SK-N-MC (cell line): ENCODE measurements at places on chromosomes 1 and 21.

DNA sequence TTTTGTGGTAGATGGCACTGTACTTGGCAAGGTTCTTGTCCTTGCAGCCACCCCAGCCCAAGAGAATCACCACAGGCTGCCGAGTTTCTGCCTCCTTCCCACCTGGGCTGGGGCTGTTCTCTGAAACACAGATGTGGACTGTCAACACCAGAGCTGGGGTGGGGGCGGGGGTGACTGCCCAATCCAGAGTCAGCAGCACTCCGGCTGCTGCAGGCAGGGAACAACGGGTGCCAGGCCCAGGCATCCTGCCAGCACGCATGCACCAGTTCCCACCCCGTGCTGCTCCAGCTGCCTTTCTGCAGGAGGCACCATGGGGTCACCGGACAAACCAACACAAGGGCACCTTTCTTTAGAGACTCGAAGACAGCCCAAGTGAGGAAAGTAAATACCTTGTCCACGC is 14.1 kb downstream of the TMEM53 start:
- DNase-seq = no peak

DNA sequence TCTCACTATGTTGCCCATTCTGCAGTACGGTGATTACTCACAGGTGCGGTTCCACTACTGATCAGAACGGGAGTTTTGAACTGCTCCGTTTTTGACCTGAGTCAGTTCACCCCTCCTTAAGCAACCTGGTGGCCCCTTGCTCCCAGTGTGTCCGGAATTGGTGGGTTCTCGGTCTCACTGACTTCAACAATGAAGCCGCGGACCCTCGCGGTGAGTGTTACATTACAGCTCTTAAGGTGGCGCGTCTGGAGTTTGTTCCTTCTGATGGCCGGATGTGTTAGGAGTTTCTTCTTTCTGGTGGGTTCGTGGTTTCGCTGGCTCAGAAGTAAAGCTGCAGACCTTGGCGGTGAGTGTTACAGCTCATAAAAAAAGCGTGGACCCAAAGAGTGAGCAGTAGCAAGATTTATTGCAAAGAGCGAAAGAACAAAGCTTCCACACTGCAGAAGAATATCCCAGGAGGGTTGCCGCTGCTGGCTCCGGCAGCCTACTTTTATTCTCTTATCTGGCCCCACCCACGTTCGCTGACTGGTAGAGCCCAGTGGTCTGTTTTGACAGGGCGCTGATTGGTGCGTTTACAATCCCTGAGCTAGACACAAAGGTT is 17.6 kb upstream of the PARP1 start:
- no peak for DNase-seq

GRCh38 chr1:61606448-61607312 is 118.3 kb downstream of the TM2D1 start:
- no peak for DNase-seq

DNA sequence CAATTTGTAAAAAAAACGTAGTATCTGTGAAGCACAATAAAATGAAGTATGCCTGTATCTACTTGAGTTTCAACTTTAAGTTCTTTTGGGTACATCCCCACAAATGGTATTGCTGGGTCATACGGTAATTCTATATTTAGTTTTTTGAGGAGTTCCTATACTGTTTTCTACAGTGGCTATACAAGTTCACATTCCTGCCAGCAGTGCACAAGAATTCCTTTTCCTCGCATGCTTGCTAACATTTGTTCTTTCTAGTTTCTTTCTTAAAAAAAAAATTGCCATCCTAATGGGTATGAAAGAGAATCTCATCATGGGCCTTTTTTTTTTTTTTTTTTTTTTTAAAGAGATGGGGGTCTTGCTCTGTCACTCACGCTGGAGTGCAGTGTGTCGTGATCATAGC is 41.9 kb downstream of the UCK2 start:
- DNase-seq = no peak

DNA sequence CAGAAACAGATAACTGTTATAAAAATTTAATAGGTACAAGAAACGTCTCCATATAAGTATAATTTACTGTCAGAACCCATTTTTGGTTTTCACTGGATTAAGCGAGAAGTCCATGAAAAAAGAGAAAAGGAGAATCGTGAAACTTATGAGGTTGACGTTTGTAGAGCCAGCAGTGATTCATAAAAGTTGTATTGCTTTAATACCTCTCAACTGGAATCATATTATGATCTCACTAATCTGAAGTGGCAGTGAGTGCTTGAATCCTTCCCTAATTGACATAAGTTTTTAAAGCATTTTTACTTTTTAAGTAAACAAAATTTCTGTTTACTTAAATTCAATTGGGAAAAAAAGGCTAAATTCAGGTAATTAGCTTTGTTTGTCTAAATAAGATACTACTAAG is 315.3 kb downstream of the TPR start:
- no peak for DNase-seq

DNA sequence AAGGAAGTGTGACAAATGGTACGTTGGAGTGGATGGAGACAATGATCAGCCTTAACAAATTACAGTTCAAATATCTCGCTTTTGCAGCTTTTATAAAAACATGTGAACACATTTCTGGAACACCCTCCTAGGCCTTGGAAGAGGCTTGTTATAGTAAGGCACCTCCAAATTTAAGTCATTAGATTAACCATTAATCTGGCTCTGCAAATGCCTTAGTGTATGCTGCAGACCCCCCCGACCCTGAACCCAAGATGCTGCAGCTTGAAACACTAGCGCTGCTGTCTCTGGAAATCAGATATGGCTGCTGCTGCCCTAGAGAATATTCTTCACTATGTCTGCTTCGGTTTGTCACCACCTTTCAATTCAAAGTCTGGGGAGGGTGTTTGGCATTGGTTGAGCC is 196.4 kb downstream of the MIS18A start:
- DNase-seq = no peak

DNA sequence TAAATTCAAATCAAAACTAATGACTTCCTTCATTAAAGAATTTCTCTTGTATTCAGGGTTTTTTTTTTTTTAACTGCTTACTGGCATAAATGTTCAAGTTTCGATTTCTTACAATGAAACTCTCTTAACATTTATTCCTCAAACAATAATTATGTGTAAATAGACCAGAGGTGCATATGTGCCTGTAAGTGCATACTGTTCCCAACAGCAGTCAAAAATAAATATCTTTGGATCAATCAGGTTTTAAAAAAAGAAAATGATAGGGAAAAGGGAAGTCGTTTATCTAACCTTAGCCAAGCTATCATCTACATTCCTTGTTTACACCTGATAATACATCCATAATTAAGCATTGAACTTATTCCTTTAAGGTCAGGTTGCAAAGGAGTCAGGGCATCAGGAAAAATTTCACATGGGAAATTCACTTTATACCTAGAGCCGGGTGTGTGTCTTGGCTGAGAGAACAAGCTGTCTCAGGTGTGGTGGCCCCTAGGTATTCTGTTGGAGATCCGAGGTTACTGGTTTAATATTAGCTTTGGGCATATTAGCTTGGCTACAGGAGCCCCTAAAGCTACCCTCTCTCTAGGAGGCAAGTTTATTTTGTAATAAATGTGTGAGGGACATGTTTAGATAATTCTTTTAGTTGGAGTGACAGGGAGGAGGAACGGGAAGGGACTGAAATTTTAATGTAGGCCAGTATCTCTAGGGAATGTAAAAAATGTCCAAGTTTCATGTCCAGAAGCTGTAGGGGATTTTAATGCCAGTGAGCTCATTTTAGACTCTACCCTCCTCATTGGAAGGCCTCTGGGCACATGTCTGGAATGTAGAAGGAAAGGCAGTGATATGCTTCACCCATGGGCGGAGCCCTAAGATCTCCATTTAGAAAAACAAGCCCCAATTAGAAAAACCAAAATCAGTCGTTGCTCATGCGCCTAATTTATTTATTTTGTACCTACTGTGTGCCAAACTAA is 327.9 kb upstream of the PROX1 start:
- DNase-seq = no peak

DNA sequence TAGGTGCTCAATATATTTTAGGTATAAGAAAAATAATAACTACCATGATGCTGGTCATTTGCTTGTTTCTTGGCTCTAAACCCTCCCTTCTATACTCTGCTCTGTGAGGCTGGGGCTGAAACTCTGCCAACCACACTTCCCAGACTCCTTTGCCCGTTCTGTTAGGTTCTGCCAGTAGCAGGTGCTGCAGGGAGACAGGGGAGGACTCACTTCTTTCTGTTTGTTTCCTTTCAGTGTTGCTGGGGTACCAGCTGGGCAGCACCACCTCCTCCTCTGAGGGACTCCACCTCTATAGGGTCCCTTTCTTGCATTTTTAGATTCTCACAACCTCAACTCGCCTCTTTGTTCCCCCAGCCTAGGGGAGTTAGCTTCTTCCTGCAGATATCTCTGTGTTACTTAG is 17.0 kb upstream of the SH2D2A start:
- no peak for DNase-seq

GRCh38 chr1:101435831-101436511 is 199.2 kb downstream of the S1PR1 start:
- no peak for DNase-seq

GRCh38 chr1:117367046-117368025 is at the start of gene MAN1A2:
Gene MAN1A2 (plus strand): TSS chr1:117367449. CDS start chr1:117368184, 735 bp downstream.
- no peak for DNase-seq

- DNase-seq = no peak
Measured at GRCh38 chr1:16053781-16054502, 10.4 kb downstream of the CLCNKB start.

GRCh38 chr1:150563340-150564038 is 14.3 kb downstream of the ADAMTSL4 start:
- no peak for DNase-seq

DNA sequence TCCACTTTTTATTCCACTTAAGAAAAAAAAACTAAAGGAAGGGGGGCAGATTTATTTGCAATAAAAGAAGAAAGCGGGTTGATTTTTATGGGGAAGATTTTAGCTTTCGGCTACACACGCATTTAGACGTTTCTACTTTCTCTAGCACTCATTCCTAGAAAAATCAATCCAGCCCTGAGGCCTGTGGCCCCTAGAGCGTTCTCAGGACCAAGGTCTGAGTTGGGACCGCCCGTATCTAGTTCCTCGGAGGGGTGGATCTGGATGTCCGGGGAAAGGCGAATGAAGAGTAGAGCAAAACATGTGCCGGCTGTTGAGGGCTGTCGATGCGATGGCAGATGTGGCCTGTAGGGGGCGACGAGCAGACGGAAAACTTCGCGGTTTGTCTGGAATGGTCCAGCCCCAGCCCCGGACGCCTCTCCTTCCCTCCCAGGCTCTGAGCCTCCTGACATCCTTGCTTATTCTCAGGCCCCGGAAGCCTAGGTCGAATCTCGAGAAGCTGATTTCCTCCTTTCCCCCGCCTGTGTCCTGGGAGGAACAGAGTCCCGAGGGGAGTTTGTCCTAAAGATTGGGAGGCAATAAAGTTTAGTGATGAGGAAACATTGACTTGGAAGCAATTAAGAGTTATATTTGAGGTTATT is 5.2 kb downstream of the FOXD3 start:
- DNase-seq = no peak

GRCh38 chr21:16179773-16180172 is 450.0 kb downstream of the USP25 start:
- DNase-seq = no peak

DNA sequence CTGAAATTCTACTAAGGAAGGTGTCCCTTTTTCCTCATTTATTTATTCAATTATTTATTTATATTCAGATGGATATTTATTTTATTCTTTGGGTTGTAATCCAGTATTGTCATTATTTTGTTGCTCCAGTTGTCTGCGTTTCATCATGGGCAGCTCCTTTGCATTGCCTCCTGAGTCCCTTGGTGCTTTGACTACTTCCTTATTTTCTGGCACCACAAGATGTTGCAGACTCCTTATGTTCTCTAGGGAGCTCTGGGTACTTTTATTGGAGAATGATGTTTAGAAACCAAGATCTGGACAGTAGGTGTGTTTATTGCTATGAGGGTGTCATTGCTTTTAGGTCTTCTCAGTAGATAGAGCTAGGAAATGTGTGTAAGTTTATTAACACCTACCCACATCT is 59.9 kb upstream of the ERRFI1 start:
- no peak for DNase-seq

GRCh38 chr1:233357595-233358397 is 30.3 kb downstream of the MAP3K21 start:
- DNase-seq = no peak

GRCh38 chr1:110893908-110894490 is 21.1 kb downstream of the CD53 start:
- no peak for DNase-seq

- no peak for DNase-seq
Measured at GRCh38 chr1:179200586-179200985, 28.9 kb downstream of the ABL2 start.

DNA sequence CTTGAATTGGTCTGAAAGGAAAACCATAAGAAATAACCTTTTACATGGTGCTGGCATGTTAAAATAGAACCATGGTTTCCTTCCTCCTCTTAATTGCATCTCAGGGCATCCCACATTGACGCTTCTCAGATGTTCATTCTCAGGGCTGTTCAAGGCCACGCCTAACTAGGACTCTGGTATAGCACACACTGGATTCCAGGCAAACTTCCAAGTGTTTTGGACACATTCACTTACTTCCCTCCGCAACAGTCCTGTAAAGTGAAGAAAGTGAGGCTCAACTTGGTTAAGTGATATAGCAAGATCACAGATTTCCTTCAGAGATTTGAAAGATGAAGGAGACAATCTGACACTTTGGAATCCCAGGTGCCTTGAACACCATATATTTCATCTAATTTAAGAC is 244.8 kb downstream of the DUSP10 start:
- DNase-seq = no peak

- DNase-seq = no peak
Measured at GRCh38 chr1:209651138-209651587, 1.1 kb downstream of the LAMB3 start.

DNA sequence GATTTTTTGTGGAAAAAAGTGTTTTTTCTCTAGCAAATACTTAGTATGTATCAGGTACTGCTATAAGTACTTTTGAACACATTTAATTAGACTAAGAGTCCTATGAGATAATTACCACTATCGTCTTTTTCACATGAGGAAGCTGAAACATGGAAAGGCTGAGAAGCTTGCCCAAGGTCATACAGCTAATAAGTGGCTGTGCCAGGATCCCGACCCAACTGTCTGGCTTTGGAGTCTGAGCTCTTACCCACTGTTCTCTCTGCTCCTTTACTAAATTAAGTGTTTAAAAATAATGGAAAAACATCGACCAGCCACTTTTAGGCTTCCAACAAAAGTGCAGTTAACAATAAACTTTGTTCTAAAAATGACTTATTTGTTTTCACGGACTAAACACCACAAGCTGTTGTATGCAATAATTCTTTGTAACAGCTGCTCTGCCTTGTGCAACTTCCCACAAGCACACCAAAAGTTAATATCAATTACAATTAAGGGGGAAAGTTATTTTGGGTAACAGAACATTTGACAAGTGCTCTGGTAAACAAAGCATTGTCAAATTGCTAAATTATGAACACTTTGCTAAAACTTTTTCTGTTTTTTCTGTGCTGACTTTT is 75.7 kb downstream of the CRB1 start:
- DNase-seq = no peak
